Activated naive CD4-positive, alpha-beta T cell (primary cell): ENCODE measurements at places on chromosomes 6 and 20.

GRCh38 chr6:151054306-151054705 lies 185.5 kb upstream of the AKAP12 start:
- no peak for DNase-seq

- DNase-seq, result no peak
These were observed 12.7 kb upstream of the GATA5 start for GRCh38 chr20:62488470-62488869.

DNA sequence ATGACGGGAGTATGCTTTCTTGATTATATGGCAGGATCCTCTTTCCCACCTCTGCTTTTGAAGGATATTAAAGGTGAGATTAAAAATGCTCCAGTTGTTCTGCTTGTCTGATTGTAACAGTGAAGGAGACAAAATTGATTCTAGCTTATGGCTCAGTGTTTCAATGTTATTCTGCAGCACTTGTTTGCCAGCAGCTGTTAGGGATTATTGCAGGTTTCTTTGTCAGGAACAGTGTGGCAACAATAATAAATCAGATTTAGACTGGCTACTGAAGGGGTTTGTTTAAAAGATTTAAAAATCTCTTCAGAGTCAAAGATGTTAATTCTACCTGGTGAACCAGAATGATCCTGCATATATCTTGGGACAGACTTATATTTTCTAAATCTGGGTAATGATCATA lies 126.9 kb downstream of the LAMA2 start:
- DNase-seq, result no peak

GRCh38 chr20:29301624-29302259 lies 1955.7 kb upstream of the DEFB115 start:
- no peak for DNase-seq

- DNase-seq, result no peak
These were observed 214.9 kb upstream of the RNF217 start for GRCh38 chr6:124747349-124747748.

GRCh38 chr6:126427713-126428112 lies 87.8 kb downstream of the CENPW start:
- DNase-seq, result no peak

GRCh38 chr6:127971945-127972391 lies 71.1 kb upstream of the THEMIS start:
- DNase-seq, result no peak

DNA sequence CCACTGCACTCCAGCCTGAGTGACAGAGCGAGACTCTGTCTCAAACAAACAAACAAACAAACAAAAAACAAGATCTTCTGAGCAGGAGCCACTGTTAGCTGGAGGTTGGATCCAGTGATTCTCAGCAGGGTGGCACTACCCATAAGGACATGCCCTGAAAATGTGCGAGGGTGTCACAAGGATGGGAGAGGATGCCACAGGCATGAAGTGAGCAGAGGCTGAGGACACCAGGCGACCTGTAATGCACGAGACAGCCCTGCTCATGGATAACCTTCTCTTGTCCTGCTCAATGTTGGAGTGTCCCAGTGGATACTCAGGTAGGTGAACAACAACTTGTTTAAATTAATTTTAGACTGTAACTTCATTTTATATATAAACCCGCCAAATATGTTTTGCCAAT lies 76.8 kb downstream of the KCNB1 start:
- DNase-seq, result no peak
